Naive thymus-derived CD8-positive, alpha-beta T cell (primary cell): ENCODE measurements at places on chromosomes 6 and 20. TPM values are rescaled to one million over a fixed set of nuclear protein-coding genes. Genes with fewer than 3 reads are reported as not detected.
A peak's percentile ranks its signal among the peaks of the same experiment; 100 is the strongest.

GRCh38 chr6:31430449-31430848 is 27.1 kb downstream of the MICA start:
- peak; percentile 30 for DNase-seq

HLA-DRB5 gene
- total RNA-seq: 0.34 TPM

MDFI gene
- not detected for total RNA-seq

- DNase-seq: no peak
Observed at GRCh38 chr6:107264357-107264840, 149.1 kb upstream of the BEND3 start.

KIF13A gene
- total RNA-seq: 0.81 TPM

RUNX2 gene
- total RNA-seq: 36.7 TPM

CFAP206 gene
- not detected for total RNA-seq

PTCHD4 gene
- not detected for total RNA-seq

ZNF512B gene
- 19.4 TPM for total RNA-seq

- no peak for DNase-seq
Observed at GRCh38 chr6:122116119-122116834, 283.2 kb upstream of the HSF2 start.

- DNase-seq: no peak
Observed at GRCh38 chr6:132136981-132137380, 185.8 kb upstream of the CCN2 start.

GRCh38 chr20:34049897-34050695 is 56.4 kb downstream of the RALY start:
- no peak for DNase-seq

DNA sequence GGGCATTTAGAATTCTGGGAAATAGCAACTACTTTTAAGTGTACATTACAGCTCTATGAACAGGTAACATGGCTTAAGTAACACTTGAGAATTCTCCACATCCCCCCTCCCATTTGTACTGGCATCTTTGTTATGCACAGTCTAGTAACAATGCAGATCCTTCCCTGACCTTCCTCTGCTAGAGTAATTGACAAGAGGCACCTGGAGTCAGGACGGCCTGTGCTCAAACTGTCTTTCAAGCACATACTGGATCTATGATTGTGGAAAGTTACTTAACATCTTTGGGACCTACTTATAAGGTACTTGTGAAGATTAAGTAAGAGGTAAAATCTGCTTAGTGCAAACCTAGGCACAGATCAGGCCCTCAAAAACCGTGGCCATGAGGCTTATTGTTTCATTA is 21.9 kb upstream of the GSTA3 start:
- no peak for DNase-seq

- no peak for DNase-seq
Observed at GRCh38 chr6:39076623-39077535, 28.3 kb downstream of the GLP1R start.

RRAGD gene
- total RNA-seq: 3.9 TPM

DNA sequence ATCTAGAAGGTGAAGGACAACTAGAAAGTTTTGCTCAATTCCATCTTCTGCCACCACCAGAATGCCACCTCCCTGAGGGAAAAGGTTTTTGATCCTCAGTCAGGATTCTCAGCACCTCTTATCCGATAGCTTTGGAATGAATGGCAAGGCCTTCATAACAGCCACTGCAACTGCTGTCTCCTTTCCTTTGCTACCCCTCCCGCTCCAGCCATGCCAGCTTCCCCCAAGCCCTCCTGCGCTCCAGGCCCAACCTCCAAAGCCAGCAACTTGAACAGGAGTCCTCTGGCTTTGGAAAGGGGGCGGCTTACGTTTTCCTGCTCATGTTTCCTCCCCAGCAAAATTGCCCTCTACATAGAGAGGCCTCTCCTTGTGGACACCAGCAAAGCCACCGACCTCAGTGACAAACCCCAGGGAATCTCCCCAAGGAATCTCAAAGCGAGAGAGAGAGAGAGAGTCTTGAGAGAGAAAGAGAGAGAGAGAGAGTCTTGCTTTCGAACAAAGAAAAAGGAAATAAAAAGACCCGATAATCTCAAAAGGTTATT is 420 bp upstream of the BTN2A1 start:
- no peak for DNase-seq

DNA sequence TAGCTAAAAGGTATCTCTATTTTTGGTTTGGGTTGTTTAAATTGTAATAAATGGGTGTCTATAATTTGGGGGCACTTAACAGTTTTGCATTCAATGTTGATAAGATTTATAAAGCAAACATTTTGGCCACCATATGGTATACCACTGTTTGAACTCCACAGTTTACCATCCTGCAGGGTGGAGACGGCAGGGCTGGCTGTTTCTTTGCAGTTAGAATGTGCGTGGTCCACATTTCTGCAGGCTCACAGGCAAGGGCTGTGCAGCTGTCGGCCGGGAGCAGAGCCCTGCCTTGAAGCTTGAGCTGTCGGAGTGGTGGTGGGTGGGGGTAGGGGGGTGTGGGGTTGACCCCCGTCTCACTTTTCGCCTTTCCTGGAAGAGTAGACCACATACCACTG is 135.9 kb downstream of the CDH4 start:
- no peak for DNase-seq

EFCAB8 gene
- 2.9 TPM for total RNA-seq

GRCh38 chr6:42387336-42387735 is 64.4 kb downstream of the TRERF1 start:
- DNase-seq: peak; percentile 35

DNA sequence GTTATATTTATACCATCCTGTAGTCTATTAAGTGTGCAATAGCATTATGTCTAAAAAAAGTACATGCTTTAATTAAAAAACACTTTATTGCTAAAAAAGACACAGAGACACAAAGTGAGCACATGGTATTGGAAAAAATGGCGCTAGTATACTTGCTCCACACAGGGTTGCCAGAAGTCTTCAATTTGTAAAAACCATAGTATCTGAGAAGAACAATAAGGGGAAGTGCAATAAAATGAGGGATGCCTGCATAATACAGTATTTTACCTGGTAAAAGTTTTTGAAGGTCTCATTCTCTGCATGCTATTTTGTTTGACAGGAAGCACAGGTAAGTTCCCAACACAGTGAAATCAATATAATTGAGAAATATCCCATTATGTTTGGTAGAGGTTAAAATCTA is 1.6 kb downstream of the NOX3 start:
- no peak for DNase-seq

RIPPLY2 gene
- total RNA-seq: not detected

TREML2 gene
- 1.7 TPM for total RNA-seq

GRCh38 chr20:32527052-32527446 is 58.1 kb downstream of the NOL4L start:
- DNase-seq: no peak

LY86 gene
- total RNA-seq: 2.2 TPM

DNA sequence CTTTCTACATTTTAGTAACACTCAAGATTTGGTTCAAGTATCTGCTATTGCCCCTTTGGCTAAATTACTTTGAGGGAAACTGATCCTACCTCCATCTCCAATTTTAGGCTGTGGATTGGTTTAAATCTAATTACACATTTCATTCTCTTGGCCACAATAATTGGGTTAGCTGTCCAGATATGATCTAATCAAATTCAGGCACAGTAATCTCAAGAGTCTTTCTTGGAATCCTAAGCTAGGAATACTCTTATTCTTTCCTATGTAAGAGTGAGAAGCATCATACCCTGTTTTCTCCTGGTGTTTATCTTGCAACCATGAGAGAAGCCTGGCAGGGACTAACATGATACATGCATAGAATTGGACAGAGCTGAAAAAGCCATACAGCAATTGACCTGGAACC is 300.4 kb upstream of the MARCKS start:
- no peak for DNase-seq

GRCh38 chr20:10720565-10720964 is 46.8 kb upstream of the JAG1 start:
- DNase-seq: no peak

OR12D3 gene
- total RNA-seq: not detected

- DNase-seq: no peak
Observed at GRCh38 chr6:157454762-157455714, 74.0 kb downstream of the ZDHHC14 start.

GRCh38 chr20:58135441-58136148 is 92.9 kb downstream of the ANKRD60 start:
- no peak for DNase-seq

- no peak for DNase-seq
Observed at GRCh38 chr6:154752022-154752421, 18.8 kb downstream of the SCAF8 start.

GRCh38 chr6:15253203-15254022 is 7.5 kb downstream of the JARID2 start:
- DNase-seq: no peak

DNA sequence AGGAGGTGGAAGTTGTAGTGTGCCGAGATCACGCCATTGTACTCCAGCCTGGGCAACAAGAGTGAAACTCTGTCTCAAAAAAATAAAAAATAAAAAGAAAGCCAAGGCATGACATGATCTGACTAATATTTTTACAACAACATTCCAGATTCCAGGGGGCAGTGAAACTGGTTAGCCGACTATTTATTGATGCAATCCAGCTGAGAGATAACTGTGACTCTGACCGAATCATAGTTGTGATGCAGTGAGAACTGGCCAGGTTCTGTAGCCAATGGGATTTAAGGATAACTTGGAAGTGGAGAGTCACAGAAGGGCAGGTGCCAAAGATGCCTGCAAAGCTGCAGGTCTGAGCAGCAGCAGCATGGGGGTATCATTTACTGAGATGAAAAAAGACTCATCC is 82.9 kb upstream of the TSHZ2 start:
- no peak for DNase-seq

DNA sequence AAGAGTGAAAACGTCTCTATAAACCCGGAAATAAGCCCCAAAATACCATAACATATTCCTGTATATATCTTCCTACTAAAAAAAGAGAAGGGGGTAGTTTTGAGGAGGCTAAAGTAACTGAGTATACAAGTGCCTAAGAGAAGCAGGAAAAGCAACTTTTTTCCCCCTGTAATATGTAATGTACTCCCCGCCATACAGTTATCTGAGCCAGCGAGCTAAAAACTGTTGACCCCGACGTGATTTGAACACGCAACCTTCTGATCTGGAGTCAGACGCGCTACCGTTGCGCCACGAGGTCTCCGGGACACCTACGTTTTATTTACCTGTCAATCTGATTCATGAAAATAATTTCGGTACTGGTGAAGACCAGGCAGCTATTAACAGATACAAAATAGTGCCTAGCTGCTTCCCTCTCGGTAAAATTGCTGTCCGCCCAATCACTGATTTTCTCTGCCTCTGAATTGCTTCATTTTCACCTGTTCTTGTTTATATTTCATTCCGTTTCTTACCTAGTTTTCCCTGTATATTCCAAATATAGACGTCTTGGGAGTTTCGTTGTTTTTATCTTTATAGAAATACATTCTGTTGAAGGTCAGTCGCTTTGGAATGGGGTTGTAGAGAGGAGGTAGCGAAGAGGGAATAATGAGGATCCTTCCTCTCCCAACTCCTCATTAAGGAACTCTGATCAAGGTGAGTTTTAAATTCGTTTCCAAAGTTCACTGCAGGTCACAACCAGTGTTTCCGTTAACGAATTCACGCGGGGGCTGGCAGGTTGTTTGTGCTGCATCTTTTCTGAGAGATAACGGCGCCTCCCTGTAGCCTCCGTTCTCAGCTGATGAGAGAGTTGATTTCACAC is 33.6 kb upstream of the BTN3A2 start:
- no peak for DNase-seq

KIAA0408 gene
- 0.75 TPM for total RNA-seq

GRCh38 chr20:38021087-38021772 is 12.0 kb downstream of the TTI1 start:
- DNase-seq: no peak

DNA sequence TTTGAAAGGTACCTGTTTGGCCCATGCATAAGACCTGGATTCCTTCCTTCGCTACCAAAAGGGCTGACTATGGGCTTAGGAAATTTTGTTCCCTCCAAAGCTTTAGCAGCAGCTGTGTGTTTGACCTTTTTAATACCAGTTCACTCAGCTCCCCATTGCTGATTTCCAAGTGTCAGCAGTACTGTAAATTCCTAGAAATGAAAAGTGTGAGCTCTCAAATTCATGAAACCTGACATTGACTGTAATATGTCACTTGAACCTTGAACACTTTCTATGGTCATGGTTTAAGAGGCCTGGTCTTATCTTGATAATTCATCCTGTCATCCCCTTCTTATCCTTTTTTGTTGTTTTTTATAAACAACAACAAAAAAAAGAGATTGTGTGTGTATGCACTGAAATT is 31.7 kb downstream of the STAU1 start:
- no peak for DNase-seq

DNA sequence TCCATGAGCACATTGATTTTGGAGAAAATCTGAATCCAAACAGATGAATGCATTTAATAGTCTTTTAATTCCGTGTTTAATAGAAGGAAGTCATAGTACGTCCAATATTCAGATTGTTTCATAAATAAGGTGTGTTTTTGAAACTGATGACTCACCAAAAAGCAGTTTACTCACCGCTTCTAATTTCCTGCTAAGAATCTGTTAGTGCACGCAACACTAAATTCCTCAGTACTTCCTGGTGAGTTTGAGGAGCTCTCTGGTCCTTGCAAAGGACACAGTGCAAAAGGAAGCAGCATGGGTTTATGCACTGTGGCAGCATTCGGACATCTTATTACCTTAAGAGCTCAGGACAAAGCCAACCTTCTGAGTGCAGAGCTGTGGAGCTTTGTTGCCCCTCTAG is 2.3 kb upstream of the ADGRF1 start:
- DNase-seq: no peak

WFDC10B gene
- not detected for total RNA-seq

ABHD16B gene
- total RNA-seq: not detected

GRCh38 chr6:105873799-105874198 is 212.3 kb upstream of the PRDM1 start:
- no peak for DNase-seq

B4GALT5 gene
- 6.8 TPM for total RNA-seq

OPRL1 gene
- 1.1 TPM for total RNA-seq

- DNase-seq: no peak
Observed at GRCh38 chr6:150324044-150324443, 44.8 kb upstream of the IYD start.

NDUFAF4 gene
- 26.6 TPM for total RNA-seq

DNA sequence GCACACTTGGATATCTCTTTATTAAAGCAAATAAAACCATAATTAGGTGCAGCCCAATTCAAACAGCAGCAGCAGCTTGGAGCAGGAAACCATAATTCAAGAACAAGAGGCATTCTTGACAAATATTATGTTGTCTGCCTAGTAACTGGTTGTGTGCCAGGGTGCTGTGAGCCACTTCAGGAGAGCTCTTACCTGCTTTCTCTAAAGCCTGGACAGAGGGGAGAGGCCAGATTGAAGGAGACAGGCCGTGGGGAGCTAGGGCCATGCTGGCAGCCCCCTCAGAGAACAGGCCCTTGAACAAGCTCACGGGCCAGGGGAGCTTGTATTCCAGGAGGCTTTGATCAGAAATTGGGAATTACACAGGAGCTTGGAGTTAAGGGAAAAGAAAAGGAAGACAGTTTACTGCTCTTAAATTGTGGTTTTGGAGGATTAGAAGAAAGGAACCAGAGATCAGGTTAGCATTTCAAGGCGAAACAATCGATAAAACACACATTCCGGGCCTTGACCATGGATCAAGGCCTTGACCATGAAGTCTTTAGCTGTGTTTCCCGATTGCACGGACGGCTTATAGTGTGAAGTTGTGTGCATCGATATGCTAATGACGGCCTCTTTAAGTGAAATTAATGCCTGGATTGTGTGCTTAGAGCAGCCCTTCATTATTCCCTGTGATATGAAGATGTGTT is 69.8 kb upstream of the NKX2-2 start:
- no peak for DNase-seq
